Stimulated activated CD4-positive, alpha-beta T cell treated with anti-CD3 and anti-CD28 coated beads, Interleukin-15, amount 100 ng/mL, for 48 hours (primary cell): ENCODE measurements at places on chromosomes 13 and 19.

DNA sequence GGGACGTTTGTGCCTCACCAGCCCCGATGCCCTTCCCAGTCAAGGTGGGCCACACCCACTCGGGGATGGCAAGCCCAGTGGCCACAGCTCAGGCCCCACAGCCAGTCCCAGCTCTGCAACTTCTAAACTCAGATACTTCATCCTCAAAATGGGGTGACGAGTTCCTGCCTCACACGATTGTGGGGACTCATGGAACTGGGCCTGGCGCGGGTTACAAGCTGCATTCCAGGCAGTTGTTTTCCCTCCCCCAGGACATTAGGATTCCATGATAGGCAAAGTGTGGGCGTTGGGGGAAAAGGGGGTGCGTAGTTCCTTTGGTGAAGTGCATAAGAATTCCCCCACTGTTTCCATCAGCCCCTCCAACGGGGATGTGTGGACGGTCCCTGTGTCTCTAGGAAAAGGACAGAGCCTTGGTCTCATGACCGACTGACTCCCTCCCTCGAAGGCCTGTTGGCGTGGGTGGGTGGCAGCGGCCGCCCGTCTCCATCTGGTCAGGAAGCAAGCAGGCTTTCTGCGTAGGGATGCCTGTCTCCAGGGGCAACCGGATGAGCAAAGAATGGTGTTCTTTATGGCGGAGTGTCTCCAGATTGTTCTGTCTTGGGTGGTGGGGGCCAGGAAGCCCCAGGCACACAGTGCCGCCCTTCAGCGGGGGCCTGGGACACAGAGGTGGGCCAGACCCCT lies 21.1 kb upstream of the NPAS1 start:
- no peak for DNase-seq

- no peak for DNase-seq
These were observed 4.9 kb downstream of the ZSCAN1 start for GRCh38 chr19:58038688-58039204.

GRCh38 chr13:83753912-83754624 lies 128.2 kb downstream of the SLITRK1 start:
- no peak for DNase-seq

- no peak for DNase-seq
These were observed 114.0 kb upstream of the KL start for GRCh38 chr13:32902029-32902780.

DNA sequence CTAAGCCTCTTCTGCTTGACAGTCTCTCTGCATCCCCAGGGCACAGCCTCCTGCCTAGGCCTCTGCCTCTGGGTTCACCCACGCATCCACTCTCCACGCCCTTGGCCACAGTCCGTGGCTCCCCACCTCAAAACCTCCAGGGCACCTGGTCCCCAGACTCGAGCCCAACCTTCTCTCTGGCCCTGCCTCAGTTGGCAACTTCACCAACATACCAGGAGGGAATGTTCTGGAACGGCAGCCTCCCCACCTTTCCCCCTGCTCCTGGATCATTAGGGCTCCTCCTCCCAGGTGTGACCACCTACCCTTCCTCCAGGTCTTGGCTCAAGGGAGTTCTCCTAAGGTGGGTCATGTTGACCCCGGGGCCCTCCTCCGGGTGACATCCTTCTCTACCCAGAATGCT lies 69.1 kb downstream of the SOX1 start:
- no peak for DNase-seq
